Activated gamma-delta T cell treated with anti-CD3 and anti-CD28 coated beads, Interleukin-2, amount 50 U/mL, for 16 hours (primary cell): ENCODE measurements at places on chromosomes 1 and 21.

DNA sequence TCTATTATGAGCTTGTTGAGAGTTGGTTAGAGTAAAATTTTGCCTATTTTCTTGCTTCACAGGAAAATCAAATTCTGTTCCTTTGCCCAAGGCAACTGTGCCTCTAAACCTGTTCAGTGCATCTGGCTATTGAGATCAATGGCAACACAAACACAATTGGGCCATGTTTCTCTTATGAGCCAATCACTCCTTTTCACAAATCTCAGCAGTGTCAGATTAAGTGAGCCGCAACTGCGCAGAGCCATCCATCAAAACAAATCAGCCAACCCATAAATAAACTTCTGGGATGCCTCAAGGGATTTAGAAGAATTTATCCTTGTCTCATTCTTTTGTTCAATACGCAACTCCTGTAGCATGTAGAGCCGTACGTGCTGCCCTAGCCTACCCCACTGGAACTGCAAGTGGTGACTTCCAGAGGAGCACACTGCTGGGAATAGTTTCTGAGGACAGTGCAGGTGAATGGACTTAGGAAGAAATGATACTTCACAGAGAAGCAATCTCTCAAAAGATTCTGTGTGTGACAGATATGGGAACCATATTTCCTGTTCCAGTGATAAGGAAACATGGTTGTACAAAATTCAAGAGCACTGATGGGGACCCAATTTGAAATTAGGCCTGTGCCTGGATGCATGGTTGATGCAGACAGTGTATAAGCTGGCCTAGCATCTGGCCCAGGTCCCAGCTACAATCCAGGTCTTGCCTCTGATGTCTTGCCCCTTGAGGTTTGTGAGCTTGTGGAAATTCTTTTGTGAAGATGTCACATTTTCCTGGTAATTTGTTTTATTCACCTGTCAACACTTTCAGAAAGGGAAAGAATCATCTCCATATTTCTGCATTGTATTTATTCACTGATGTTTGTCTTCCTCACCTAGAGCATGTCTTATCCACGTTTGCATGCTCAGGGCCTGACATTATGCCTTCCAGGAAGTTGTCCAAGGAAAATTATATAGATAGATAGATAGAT, 166.2 kb downstream of the URB2 start:
- DNase-seq = no peak

GRCh38 chr1:84996846-84997666, at the start of gene MCOLN2:
MCOLN2 (minus strand) TSS chr1:84997113; CDS start chr1:84996872, 241 bp downstream.
- no peak for DNase-seq

- DNase-seq = no peak
These were observed 2154.7 kb downstream of the MRPL39 start for GRCh38 chr21:23452384-23453083.

- no peak for DNase-seq
These were observed 73.5 kb downstream of the SIK1 start for GRCh38 chr21:43353282-43354025.

DNA sequence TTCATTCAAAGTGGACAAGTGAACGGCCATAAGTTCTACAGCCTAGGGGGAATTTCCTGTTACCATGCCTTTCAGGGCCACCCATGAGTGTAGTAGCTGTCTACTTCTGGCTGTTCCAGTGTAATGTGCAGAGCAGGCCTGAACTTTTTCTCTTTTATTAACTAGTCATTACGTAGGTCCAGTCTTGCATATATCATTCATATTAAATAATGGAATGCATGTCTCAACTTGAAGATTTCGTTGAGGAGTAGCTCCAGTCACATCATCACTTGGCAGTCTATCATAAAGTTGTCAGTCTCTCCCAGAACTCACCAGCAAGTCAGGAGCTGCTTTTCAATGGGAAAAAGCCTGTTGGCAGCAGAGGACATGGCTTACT, 12.0 kb upstream of the GIPC2 start:
- no peak for DNase-seq

- DNase-seq = no peak
These were observed 165.5 kb upstream of the KCNJ6 start for GRCh38 chr21:38081708-38082107.

- DNase-seq = no peak
These were observed 3.7 kb upstream of the TRABD2B start for GRCh38 chr1:48000883-48001282.

DNA sequence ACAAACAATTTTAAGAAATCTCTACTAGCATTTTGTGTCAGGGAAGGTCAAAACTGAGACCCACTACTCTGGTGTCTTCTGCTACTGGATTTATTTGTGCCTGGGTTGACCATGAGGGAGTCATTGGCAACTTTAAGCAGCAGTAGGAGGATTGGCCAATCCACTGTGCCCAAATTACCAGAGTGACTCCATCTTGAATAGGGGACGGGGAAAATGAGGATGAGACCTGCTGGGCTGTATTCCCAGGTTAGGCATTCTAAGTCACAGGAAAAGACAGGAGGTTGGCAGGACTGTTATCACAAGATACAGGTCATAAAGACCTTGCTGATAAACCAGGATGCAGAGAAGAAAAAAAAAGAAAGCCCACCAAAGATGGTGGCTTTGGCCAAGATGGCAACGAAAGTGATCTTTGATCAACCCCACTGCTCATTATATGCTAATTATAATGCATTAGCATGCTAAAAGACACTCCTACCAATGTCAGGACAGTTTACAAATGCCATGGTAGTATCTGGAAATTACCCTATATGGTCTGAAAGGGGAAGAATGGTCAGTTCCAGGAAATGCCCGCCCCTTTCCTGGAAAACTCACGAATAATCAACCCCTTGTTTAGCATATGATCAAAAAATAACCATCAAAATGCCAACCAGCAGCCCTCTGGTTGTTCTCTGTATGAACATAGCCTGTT, 200.9 kb downstream of the LTN1 start:
- DNase-seq = no peak

GRCh38 chr1:212213784-212214183, 71.4 kb upstream of the PPP2R5A start:
- no peak for DNase-seq

- DNase-seq = no peak
These were observed 103.7 kb upstream of the SOD1 start for GRCh38 chr21:31555741-31556191.

DNA sequence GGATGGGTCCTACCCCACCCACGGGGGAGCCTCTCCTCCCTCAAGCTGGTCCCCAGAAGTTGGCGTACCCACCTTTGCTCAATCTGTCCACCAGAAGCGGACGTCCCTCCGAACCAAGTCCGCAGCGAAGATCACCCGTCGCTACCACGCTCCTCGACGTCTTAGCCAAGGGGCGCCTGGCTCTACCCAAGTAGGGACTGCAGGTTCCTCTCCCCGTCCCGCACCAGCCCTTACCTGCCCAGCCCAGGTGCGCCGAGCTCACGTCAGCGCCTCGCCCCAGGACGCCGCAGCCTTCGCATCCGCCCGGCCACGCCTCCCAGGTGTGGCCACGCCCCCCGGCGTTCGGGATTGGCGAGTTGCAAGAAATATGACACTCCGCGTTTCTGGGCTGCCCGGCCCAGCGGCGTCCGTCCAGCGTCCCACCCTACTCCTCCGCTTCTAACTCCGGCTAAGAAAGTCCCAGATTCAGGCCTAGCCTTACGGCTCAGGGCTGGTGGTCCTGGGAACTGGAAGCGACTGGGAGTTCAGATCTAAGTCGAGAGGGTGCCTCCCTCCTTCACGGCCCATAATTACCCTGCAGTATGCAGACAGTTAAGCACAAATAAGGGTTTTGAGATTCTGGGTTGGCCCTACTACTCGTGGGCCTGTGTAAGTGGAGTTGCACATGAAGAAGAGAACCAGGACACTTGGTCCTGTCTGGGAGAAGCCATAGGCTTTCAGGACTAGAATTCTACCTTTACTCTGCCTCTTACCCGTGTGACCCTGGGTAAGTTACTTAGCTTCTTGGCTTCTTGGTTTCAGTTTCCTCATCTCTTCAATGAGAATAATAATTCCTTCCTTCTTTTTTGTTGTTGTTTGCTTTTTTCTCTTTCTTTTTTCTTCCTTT, at the start of gene IRF6:
Gene IRF6 (minus strand): TSS at position 268 of the 886 bp plus-strand sequence. CDS start 4,729 bp downstream, outside the sequence.
- DNase-seq = peak; percentile 56

DNA sequence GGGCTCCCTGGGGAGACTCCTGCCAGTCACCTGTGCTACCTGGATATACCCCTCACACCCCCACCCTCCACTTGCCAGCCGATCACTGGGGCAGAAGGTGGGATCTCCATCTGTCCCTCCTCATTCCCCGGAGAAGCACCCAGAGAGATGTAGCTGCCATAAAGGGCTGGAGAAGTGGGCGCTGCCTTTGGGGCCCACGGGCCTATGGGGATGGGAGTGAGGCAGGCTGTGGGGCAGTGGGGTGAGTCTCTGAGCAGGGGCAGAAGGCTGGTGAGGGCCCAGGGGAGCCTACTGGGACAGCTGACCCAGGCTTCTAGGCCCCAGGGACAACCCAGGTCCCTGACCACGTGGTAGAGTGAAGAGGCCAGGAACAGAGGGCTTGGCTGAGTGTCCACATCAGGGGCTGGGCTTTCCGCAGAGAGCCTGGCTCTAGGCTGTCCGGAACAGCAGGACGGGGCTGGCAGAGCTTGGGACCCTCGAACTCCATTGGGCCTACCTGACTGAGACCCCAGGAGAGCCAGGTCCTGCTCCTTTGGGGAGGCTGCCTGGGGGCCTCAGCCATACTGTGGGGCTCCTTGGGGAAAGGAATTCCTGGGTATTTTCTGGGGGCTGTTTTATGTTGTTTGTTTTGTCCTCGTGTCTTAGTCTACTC, 205.9 kb upstream of the VAMP3 start:
- DNase-seq = no peak

DNA sequence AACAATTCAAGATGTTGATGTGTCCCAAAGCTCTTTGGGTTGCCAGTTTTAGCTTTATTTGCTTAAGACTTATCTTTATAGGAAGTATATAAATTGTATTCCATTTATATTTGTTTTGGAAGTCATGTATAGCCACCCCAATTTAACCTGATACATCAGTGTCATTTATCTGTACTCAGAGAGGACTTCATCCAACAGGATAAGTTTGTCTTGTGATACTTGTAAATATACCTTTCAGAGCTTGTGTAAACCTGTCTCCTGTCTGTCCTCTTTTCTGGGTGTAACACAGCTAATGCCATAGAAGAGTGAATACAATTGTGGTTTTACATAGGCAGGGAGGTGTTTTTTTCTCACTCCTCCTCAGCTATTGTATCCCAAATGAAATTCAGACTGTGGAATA, 10.4 kb downstream of the PTGFR start:
- DNase-seq = no peak

GRCh38 chr1:10614377-10615225, 139.9 kb downstream of the PEX14 start:
- DNase-seq = no peak

GRCh38 chr1:163670989-163671757, 349.4 kb downstream of the NUF2 start:
- DNase-seq = no peak

- DNase-seq = no peak
These were observed 865.4 kb downstream of the LTN1 start for GRCh38 chr21:28127175-28127785.

- DNase-seq = no peak
These were observed 24.7 kb downstream of the LYST start for GRCh38 chr1:235841938-235842545.

DNA sequence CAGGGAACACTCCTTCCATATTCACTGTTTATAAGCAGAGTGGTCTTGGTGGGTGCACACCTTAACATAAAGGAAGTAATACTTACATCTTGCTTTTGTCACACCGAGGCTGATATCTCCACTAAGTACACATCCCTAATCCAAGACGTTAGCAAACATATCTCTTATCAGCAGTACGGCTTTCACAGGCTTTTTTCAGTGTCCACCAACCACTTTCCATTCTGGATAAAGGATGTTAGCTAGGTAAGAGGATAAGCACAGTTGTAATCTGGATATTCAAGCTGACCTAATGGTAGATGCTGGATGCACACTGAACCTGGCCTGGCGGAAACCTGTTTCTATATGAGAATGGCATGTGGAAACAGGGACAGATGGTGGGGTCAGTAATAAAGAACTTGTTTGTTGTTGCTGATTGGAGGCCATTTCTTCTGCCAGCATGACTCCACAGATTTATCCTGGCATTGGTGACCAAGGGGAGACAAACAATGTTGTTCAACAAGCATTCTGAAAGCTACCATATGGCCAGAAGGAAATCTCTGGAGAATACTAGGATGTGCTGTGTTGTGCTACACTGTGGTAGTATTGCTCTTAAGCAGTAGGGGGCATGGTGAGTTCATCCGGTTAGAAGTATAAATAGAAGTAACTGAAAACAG, 416.4 kb downstream of the PTBP2 start:
- no peak for DNase-seq

DNA sequence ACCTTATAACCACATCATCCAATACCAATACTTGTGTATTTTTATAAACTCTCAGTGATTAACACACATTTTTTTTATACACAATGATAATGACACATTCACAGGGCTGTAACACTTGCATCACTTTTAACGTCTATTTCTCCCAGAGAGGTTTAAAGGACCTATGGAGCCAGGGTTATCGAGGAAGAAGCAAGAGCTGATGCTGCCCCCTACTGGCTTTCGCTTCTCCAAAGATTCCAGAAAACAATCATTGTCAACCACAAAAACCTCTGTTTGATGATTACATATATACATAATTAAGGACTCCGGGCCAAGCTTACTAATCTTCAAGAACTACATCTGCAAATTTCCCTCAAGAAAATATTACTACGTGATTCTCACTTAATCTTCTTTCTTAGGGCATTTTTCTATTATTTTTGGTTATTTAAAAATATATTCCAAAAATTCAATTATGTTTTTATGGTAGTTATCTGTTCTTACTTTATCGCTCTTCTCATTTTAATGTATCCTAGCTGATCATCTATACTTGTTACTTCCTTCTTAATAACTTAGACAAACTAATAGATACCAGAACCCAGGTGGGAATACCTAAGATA, 214.5 kb downstream of the VAV3 start:
- DNase-seq = no peak

- no peak for DNase-seq
These were observed 8.3 kb upstream of the SLC2A1 start for GRCh38 chr1:42966688-42967612.

DNA sequence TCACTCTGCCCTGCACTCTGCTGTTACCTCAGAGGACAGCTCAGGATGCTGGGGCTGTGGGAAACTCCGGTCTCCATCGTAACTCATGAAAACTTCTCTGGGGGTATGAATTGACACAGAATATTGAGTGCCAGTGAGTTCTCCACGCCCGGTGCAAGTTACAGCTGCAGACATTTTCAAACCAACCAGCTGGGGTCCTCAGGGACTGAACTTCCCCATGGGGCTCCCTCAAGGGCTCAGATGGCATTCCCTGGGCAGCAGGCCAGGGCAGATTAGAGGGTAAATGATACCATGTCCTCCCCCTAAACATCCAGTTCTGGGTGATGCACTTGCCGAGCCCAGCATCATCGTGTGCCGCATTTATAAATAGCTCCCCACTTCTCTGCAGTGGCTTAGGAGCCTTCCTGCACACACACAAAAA, 27.8 kb upstream of the CCSAP start:
- no peak for DNase-seq
